Stimulated activated CD8-positive, alpha-beta memory T cell treated with anti-CD3 and anti-CD28 coated beads, Interleukin-4, amount 100 ng/mL, for 1 hour (primary cell): ENCODE measurements at places on chromosomes 7 and 10.
A peak's percentile ranks its signal among the peaks of the same experiment; 100 is the strongest.

DNA sequence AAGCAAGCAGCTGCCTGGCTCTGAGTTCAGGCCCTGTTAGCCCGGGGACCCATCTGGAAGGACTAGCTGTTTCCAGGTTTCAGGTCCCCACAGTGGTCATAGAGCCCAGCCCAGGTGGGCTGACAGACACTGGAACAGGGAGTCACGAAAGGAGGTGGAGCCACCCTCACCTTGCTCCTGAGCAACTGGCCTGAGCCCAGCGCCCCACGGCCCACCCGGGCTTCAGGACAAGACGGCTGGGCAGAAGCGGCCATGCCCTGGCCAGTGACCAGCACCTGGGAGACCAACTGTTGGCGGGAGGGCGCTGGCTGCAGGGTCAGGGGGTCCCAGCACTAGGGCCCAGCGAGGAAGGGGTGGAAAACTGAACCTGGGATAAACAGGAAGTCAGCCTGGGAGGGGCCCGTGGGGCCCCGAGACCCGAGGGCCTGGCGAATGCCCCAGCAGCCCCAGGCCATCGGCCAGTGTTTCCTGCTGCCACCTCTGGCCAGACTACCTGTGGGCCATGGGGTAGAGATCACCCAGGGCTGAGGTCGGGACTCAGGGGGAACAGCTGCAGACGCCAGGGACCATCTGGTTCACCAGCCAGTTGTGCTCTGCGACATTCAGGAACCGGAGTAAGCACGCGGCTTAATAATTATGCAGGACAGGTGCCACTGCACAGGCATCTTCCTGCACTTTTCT, 282.1 kb upstream of the PPP2R2D start:
- no peak for DNase-seq

DNA sequence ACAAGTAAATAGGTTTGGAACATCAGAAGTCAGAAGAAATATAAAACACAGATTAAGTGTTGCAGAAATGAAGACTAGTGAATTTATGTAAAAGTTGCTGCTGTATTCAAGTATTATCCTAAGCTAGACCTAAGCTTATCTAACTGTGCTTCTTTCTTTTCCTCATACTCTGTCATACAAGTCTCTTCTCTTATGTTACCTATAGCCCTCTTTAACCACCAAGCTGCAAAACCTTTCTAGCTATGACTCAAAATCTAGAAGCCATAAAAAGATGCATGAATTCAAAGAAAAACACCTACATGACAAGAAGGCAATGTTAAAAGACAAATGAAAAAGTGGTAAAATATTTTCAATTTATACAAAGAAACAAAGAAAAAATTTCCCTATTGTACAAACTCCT, 23.0 kb downstream of the DENND11 start:
- DNase-seq, result no peak

GRCh38 chr10:71773221-71773971, at the start of gene VSIR:
Gene VSIR, minus strand, starts transcription at chr10:71773520. Its CDS starts 81 bp downstream, at chr10:71773439.
- DNase-seq, result peak; percentile 87

GRCh38 chr10:83078160-83078559, 1061.1 kb upstream of the GHITM start:
- DNase-seq, result no peak

DNA sequence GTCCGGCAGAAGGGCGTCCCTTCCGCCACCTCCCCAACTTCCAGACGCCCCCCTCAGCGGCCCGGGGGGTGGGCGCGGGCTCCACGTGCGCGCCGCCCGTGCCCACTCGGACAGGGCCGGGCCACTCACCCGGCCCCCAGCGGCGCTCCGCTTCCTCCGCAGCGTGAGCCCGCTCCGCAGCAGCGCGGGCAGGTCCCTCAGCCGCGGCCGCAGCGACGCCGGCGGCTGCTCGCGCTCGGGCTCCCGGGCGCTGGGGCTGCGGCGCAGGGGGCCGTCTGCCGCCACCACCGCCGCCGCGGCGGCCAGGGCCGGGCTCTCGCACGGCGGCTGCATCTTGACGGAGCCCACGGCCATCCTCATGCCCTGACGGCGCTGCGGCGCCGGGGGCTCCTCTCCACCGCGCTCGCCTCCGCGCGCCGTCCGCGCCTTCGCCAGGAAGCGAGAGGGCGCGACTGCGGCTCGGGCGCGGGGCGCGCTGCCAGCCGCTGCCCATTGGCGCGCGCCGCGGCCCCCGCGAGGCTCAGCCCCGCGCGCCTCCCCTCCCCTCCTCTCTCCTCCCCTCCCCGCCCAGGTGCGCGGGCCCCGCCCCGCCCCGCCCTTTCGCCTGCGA, at the start of gene RAPGEF5:
RAPGEF5 (minus strand) TSS at position 454 of the 610 bp plus-strand sequence; CDS start at position 360, 94 bp downstream.
- no peak for DNase-seq
